OCI-LY7 (cell line): ENCODE measurements at places on chromosomes 6 and 20. TPM values are rescaled to one million over a fixed set of nuclear protein-coding genes. Genes with fewer than 3 reads are reported as not detected.

The CALHM5 gene
- not detected in 2 replicates for total RNA-seq

The C6orf141 gene
- total RNA-seq, result not detected in 2 replicates

The TREML2 gene
- total RNA-seq, result 15.1 and 17.4 TPM in 2 replicates

The SOX18 gene
- not detected in 2 replicates for total RNA-seq

The FANCE gene
- 17.4 and 19.9 TPM in 2 replicates for total RNA-seq

The POM121L2 gene
- not detected in 2 replicates for total RNA-seq

The TXLNB gene
- 12.4 and 13.0 TPM in 2 replicates for total RNA-seq

The MYT1 gene
- total RNA-seq, result 0.30 and 0.95 TPM in 2 replicates

The MAN1A1 gene
- total RNA-seq, result 74.3 and 78.9 TPM in 2 replicates

The MMP24 gene
- not detected in 2 replicates for total RNA-seq

The TSHZ2 gene
- total RNA-seq, result not detected in 2 replicates

The TAF11 gene
- 39.2 and 41.5 TPM in 2 replicates for total RNA-seq

The TCP11 gene
- not detected in 2 replicates for total RNA-seq

The SLC17A1 gene
- not detected in 2 replicates for total RNA-seq

The REV3L gene
- 33.4 and 34.9 TPM in 2 replicates for total RNA-seq

The SSTR4 gene
- not detected in 2 replicates for total RNA-seq

The KCNK15 gene
- not detected in 2 replicates for total RNA-seq

The SLC22A2 gene
- total RNA-seq, result not detected in 2 replicates

The GSTA3 gene
- not detected in 2 replicates for total RNA-seq

The NEDD9 gene
- total RNA-seq, result 37.4 and 41.6 TPM in 2 replicates

The ELOVL4 gene
- not detected in 2 replicates for total RNA-seq

The MAP1LC3A gene
- total RNA-seq, result not detected in 2 replicates

The STMN3 gene
- total RNA-seq, result 6.7 and 7.5 TPM in 2 replicates

The GSTA2 gene
- total RNA-seq, result not detected in 2 replicates

The PDSS2 gene
- total RNA-seq, result 24.9 and 25.2 TPM in 2 replicates

The BNIP5 gene
- not detected in 2 replicates for total RNA-seq

The HAO1 gene
- total RNA-seq, result not detected in 2 replicates

The NKX2-4 gene
- total RNA-seq, result not detected in 2 replicates

The MUC22 gene
- not detected in 2 replicates for total RNA-seq

The GTSF1L gene
- 3.3 and 4.0 TPM in 2 replicates for total RNA-seq

The DDX39B gene
- 478 and 481 TPM in 2 replicates for total RNA-seq

The OR2B6 gene
- not detected in 2 replicates for total RNA-seq

The DYNLT2 gene
- 6.4 and 7.5 TPM in 2 replicates for total RNA-seq

The PDE7B gene
- not detected in 2 replicates for total RNA-seq

The ATP6V1G2 gene
- total RNA-seq, result 14.1 and 15.9 TPM in 2 replicates

The TP53TG5 gene
- not detected in 2 replicates for total RNA-seq

The PPP1R3G gene
- total RNA-seq, result 0.10 TPM in 1 of 2 replicates, not detected in the other

The ZNF343 gene
- 11.9 and 14.1 TPM in 2 replicates for total RNA-seq

The KCNK16 gene
- not detected in 2 replicates for total RNA-seq
